ENCODE measurements at places on chromosomes 11 and 22.

DNA sequence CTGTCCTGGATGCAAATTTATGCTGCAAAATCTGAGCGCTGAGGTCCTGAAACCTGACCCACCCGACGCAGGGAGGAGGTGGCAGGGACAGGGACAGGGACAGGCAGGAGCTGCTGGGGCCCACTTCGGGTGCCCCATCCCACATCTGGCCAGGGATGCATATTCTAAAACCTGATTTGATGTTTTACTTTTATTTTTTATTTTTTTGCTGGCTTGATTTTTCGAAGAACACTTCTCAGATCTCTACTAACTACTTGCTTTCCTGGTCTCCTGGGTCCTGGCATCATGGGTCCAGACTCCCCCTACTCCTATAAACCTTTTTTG, 652 bp upstream of the PVALB start:
- DNase-seq, result no peak

GRCh38 chr11:11471201-11471600, 118.2 kb upstream of the CSNK2A3 start:
- DNase-seq, result no peak

- DNase-seq, result no peak
Observed at GRCh38 chr11:95339086-95339901, 108.3 kb upstream of the SESN3 start.

DNA sequence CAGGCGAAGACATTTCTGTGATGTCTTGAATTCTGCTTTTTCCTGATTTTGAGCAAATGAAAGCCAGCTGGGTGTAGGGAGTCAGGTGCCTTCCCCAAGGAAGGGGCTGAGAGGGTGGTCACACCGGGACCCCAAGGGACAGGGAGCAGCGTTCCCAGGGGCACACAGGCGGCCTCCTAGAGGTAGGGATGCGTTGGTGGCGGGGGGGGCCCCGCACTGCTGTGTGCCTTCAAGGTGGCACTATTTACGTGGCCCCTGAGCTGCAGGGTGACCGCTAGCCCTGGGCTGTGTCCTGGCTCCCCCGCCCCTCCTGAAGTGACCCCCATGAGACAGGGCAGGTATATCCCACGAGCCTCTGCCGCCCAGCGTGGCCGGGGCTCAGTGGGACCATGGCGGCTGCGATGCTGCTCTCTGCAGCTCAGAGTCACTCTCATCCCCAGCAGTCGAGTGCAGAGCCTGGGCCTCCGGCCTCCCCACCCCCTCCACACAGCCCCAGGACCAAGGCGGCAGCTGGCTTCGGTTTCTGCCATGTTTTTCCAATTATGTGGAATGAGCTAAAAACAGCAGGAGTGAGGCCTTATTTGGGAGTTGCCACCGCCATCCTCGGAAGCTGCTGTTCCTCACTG, 60.9 kb downstream of the LRP5 start:
- no peak for DNase-seq

DNA sequence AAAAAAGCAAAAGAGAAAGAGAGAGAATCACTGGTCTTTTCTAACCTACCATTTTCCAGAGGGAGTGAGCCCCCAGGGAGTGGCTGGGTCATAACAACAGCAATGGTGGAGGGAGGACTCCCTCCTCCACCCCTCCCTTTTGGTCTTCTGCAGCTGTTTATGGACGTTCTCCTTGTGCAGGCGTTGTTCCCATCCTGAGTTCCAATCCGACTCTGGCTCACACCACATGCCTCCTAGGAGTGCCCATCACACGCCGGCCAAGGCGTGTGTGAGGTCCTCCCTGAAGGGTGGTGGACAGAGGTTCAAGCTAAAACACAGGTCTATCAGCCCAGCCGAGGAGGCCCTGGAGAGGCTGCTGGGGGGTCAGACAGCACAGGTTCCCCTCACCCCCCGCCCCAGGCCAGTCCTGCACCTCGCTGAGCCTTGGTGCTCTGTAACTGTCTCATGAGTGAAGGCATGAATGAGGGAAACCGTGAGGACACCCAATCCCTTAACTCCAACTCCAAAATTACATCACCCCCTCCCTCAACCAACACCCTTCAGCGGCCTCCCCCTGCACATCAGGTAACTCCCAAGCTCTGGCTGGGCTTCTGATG, 29.4 kb downstream of the IFT27 start:
- DNase-seq, result no peak

DNA sequence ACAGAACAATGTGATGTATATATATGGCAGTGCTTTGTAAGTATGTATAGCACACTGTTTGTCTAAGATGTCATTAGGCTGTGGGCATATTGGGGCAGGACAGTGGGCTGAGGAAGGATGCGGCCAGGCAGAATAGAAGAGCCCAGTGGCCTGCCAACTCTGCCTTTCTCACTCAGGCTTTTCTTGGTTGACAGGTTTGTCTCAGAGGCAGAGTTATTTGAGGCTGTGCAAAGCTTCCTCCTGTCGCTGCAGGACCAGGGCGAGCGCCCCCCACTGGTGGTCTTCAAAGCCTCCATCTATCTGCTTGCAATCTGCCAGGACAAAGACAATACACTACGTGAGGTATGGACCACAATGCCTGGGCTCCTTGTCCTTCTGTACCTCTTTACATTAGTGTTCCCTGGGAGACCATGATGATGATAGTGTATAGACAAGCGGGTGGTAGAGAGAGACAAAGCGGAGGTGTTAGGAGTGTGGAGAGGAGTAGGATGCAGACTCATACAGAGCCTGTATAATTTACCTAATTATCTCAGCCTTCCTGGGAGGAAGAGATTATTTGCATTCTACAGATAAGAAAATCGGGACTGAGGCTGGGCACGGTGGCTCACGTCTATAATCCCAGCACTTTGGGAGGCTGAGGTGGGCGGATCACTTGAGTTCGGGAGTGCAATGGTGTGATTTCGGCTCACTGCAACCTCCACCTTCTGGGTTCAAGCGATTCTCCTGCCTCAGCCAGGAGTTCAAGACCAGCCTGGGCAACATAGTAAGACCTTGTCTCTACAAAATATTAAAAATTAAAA, 37.3 kb upstream of the CCDC134 start:
- DNase-seq, result no peak

- no peak for DNase-seq
Observed at GRCh38 chr11:44633641-44634040, 68.2 kb downstream of the CD82 start.

DNA sequence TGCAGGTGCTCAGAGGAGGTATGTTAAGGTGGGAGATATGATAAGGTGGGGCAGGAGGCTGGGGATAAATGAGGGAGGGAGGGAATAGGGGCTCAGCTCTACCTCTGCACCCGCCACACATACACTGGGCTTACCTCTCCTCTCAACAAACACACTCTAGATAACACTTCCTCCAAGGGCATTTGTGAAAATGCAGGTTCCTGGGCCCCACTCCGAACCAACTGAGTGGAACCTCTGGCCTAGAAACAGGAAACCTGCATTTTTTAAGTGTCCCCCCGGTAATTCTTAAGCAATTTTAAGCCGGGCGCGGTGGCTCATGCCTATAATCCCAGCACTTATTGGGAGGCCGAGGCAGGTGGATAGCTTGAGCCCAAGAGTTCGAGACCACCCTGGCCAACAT, 46.5 kb upstream of the CD5 start:
- DNase-seq, result no peak

DNA sequence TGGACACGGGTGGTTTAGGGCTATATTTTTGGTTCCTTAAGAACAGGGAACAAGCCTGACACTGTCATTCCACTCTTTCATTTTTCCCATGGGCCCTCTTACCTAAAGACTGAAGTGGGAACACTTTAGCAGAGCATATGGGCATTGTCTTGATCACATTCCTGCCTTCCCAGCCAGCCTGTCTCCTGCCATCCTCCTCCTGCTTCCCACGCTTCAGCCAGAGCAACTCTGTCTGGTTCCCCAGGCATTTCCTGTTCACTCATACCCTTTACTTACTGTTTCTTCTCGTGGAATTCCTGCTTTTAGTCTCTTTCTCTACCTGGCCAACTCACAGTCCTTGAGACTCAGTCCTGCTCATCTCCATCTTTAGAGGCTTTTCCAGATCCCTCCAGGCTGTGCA, 22.8 kb downstream of the MRPL16 start:
- DNase-seq, result no peak

DNA sequence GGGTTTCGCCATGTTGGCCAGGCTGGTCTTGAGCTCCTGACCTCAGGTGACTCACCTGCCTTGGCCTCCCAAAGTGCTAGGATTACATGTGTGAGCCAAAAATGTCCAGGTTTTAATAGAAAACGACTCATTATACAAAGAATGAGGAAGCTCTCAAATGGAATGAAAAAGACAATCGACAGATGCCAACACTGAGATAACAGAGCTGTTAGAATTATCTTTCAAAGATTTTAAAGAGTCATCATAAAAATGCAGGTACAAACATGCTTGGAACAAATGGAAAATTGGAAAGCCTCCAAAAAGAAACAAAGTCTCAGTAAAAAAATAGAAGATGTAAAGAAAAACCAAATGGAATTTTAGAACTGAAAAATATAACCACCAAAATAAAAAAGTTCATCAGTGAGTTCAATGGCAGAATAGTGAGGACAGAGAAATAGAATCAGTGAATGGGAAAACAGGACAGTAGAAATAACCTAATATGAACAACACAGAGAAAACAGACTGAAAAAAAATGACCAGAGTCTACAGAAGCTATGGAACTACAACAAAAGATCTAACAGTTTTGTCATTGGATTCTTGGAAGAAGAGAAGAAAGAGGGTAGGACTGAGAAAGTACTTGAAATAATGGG, 10.9 kb downstream of the GAB2 start:
- no peak for DNase-seq

GRCh38 chr22:38230108-38230825, 28.5 kb downstream of the MAFF start:
- DNase-seq, result peak; percentile 67

DNA sequence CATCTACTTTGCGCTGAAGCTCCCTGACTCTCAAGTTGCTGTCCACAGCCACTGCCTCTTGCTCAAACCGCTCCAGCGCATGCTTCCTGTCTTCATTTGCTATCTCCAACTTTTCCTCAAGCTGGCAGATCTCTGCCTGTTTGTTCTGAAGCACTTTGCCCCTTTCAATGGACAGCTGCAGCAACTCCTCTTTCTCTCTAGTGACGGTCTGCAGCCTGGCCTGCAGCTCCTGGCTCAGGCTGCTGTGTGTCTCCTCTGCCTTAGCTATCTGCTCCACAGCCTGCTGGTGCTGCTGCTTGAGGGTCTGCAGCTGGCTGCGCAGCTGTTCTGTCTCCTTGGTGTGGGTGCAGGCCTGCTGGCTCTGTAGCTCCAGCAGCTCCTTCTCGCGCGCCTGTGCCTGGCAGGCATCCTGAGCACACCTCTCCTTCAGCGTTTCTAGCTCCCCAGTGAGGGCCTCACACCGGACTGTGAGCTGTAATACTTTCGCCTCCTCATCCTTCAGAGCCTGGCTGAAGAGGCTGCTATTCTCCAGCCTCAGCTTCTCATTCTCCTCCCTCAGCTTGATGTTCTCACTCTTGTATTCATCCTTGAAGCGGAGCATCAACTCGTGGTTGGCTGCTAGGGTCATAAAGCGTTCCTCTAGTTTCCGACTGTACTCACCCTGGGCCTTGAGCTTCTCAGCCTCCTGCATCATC, 723 bp downstream of the CCDC89 start:
- DNase-seq, result no peak

- no peak for DNase-seq
Observed at GRCh38 chr22:44067901-44068300, 43.8 kb downstream of the PARVB start.

GRCh38 chr11:42967653-42968052, 344.1 kb upstream of the API5 start:
- DNase-seq, result no peak

DNA sequence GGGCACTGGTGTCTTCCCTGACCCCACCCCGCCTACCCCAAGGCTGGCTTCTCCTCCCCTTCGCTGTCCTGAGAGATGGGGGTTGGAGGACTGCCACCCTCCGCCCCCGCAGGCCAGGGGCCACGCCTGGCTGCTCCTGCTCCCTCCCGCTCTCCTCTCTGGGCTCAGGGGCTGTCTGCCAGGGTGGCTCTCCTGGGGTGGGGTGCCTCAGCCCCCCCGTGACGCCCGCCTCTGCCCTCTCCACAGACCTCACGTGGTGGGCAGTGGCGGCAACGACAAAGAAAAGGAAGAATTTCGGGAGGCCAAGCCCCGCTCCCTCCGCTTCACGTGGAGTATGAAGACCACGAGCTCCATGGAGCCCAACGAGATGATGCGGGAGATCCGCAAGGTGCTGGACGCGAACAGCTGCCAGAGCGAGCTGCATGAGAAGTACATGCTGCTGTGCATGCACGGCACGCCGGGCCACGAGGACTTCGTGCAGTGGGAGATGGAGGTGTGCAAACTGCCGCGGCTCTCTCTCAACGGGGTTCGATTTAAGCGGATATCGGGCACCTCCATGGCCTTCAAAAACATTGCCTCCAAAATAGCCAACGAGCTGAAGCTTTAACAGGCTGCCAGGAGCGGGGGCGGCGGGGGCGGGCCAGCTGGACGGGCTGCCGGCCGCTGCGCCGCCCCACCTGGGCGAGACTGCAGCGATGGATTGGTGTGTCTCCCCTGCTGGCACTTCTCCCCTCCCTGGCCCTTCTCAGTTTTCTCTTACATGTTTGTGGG, 8.1 kb downstream of the RCOR2 start:
- no peak for DNase-seq

GRCh38 chr11:39365809-39366436, 2093.5 kb downstream of the LRRC4C start:
- no peak for DNase-seq

GRCh38 chr11:11724994-11725393, 103.2 kb upstream of the GALNT18 start:
- DNase-seq, result no peak

DNA sequence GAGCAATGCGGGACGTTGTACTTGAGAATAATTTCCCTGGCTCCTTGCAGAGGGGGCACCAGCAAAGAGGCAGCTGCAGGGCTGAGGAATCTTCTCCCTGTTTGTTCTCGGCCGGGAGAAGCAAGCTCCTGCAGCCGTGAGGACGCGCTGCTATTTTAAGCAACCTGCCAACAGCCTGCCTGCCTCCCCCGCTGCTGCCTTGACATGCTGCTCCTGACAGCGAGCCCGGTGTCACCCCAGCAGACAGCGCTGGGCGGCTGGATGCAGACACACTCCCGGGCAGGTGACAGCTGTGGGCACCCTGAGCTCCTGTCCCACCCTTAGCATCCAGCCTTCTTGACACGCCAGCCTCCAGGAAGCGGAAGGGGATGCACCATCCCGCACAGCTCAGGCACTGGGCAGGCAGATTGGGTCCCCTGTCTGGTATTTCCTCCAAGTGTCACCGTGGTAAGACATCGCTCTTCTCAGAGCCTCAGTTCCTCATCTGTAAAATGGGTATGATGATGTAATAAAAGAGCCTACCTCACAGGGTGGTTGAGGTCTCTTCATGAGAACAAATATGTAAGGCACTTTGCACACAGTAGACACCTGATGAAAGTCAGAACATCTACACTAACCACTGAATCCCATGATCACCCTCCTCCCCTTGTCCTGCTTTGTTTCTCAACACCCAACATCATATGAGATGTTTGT, 530.6 kb downstream of the MN1 start:
- DNase-seq, result no peak

DNA sequence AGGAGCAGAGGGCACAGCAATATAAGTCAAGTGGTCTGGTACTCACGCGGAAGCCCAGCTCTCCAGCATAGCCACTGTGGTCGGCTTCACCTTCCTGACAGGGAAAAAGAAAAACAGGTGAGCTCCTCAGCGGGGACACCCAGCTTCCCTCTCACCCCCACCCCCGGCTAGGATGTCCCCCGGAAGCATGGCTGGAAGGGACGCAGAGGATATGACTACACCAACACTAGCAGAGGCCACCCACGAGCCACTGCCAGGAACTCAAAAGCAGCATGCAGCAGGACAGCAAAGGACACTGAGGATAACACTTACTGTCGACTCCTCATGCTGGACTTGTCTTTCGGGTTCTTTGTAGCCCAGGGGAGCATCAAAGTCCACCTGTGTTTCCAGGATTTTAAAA, 9.0 kb upstream of the C22orf39 start:
- DNase-seq, result no peak

All from CMK (cell line).